ENCODE measurements at places on chromosomes 3 and 15.

GRCh38 chr3:25783661-25784512, 644 bp upstream of the NGLY1 start:
- peak; percentile 55 for DNase-seq

DNA sequence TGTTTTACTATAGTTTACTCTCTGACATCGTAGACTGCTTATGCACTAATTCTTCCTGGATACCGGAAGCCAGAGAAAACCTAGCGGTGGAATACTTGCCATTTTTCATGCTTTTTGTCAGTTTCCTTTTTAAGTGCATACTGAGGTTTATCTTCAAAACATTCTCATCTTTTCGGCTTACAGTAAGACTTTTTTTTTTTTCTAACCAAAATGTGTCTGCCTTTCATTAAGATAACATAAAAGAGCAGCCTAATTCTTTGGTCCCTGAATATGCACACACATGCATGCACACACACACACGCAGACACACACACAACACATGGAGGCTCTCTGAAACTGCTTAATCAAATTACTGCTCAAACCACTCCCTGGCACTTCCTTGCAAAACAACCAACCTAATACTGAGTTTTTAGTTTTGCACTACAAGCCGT, 1.3 kb downstream of the ZNF445 start:
- DNase-seq: no peak

DNA sequence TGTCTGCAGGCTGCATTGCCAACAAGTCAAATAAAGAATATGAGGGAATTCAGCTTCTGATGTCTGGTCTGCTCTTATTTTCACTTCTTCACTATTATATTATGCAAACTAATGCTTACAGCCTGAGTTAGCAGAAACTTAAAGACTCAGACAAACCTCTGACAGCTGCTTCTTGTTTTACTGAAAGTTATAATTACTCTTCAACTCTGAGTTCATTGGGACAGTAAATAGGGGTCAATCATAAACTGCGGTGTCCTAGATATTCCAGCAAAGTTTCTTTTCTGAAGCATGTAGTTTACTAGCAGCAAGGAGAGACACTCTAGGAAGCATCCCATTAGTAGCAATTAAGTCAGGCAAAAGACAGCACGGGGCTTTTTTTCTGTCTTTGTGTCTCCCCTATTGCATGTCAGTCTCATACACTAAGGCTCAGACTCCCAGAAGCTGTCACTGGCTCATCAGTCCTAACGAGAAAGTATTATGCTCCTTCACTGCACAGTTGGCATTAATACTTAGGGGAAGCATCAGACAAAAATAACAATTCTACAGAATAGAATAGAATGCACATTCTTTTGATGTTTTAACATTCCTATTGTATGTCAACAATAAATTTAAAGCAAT, 1060.8 kb downstream of the ROBO1 start:
- DNase-seq: no peak

GRCh38 chr3:87674397-87675161, 384.2 kb downstream of the CGGBP1 start:
- DNase-seq: no peak

DNA sequence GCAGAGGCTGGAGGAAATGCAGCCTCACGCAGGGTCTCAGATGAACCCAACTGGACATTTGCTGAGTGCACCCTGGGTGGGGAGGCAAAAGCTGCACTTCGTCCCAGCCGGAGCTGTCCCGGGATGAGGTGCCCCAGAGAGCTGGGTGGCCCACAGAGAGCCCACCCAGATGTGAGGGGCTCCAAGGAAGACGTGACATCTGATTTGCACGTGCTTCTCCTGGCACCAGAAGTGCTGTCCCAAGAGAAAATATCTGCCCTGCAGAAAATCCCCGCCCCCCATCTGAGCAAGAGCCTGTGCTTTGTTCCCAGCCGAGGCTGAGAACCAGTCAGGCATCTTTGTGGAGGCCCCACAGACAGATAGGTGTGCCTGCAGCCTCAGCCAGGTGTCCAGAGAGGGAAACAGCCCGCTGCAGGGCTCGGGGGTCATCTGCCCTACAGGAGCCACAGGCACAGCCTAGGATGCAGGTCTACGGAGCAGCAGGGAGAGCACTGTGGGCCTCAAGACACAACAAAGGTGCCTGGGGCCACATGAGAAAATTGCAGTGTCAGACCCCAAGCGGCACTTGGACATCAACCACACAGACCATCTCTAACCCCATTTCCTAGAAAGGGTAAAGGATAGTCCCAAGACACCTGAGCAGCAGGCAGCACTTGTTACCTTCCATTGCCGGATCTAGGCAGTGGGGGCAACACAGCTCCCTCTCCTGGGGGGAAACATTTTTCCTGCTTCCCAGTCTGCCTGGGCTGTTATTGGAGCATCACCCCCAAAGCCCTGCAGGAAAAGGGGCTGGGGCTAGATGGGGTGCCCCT, 5.8 kb downstream of the TMIE start:
- no peak for DNase-seq

- no peak for DNase-seq
Observed at GRCh38 chr3:100811779-100812507, 102.6 kb downstream of the TFG start.

- DNase-seq: no peak
Observed at GRCh38 chr3:130491431-130491830, 25.5 kb upstream of the COL6A6 start.

DNA sequence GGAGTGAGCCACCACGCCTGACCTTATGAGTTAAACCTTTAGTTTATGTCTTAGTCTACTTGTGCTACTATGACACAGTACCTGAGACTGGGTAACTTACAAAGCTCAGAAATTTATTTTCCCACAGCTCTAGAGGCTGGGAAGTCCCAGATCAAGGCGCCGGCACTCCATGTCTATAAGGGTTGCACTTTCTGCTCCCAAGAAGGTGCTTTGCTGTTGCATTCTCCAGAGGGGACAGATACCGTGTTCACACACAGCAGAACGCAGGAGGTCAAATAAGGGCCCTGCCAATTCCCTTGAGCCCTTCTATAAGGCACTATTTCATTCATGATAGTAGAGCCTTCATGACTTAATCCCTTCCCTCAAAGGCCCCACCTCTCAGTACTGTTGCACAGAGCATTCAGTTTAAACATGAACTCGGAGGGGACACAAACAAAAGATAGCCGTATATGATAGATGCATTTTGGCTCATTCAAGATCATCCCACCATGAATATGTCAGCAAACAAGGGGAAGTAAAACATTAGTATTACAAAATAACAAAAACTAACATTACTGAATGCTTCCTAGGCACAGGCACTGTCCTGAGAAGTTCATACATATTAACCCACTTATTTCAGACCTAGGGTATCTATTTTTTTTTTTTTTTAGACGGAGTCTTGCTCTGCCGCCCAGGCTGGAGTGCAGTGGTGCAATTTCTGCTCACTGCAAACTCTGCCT, 26.5 kb downstream of the PLA1A start:
- no peak for DNase-seq

- DNase-seq: no peak
Observed at GRCh38 chr3:17745301-17745700, 2.9 kb upstream of the TBC1D5 start.

- DNase-seq: no peak
Observed at GRCh38 chr3:167733961-167734497, 663 bp downstream of the PDCD10 start.

DNA sequence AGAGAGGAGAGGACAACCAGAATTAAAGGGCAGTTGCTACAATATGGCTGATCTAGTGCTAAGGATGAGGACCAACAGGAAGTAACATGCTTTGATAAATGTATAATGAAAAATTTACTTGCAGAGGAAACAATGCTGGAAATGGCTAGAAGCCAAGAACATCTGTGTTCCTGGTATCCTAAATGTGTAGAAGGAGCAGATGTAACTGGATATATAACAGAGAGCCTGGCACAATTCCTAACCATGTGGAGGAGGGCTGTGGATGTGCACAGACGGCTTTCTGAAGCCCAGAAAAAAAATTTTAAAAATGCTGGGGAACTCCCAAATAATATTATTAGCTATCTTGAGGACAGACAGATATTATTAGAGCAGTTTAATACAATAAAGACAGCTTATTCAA, 159.4 kb upstream of the GBE1 start:
- DNase-seq: no peak

DNA sequence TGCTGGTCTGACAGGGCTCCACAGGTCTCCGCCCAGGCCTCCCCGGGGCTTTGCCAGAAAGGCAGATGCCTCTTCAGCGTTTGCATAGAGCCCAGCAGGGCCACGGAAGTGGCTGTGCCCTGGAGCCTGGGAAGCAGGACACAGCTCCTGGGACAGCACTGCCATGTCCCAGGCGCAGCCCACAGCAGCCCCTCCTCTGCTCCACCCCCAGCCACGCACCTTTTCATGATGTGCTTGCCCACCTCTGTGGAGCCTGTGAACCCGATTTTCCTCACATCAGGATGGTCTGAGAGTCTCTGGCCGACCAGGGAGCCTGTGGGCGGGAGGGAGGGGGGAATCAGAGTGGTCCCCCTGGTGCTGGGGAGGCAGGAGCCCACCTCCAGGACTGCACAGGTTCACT, 33.9 kb upstream of the SLC41A3 start:
- DNase-seq: no peak

DNA sequence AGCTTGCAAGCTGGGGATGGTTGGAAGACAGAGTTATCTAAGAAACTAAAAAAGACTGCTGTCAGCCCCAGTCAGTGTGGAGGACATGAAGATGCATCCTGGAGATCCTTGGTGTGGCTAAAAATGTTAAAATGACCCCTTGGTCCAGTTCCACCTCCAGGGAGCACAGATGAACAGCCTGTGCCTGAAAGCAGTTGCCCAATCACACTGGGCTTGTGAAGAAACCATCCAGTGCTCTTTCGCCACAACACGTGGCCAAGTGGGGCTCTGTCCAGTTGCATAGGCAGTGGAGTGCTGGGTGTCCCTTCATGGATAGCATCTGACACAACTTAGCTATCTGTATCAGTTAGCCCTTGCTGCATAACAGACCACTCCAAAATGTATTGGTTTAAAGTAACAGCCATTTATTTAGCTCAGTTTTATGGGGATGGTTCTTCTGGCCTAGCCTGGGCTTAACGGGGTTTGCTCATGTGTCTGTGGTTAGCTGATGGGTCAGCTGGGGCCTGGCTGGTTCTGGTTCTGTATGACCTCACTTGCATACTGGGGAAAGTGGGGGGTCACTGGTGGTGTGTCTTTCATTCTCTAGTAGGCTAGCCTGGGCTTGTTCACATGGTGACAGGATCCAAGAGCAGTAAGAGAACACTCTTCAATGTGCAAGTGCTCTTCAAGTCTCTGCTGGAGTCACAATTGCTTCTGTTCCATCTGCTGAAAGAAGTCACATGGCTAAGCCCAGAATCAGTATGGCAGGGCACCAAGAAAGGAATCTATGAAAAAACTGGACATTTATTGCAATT, 226.2 kb downstream of the PDCD6IP start:
- no peak for DNase-seq

DNA sequence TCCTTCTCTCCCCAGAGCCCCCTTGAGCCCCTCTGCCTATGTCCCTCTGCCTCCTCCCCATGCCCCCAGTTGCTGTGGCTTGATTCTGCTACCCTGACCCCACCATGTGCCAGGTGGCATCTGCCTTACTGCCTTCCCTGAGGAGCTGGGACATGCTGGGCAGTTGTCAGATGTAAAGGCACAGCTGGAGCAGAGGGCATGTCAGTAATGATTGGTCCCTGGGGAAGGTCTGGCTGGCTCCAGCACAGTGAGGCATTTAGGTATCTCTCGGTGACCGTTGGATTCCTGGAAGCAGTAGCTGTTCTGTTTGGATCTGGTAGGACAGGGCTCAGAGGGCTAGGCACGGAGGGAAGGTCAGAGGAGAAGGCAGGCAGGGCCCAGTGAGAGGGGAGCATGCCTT, 3.5 kb upstream of the PPCDC start:
- no peak for DNase-seq

- no peak for DNase-seq
Observed at GRCh38 chr15:62047282-62047827, 12.9 kb downstream of the VPS13C start.

GRCh38 chr15:93469994-93470393, 381.0 kb upstream of the RGMA start:
- no peak for DNase-seq

GRCh38 chr3:170417090-170417489, 1.6 kb upstream of the CLDN11 start:
- no peak for DNase-seq

- no peak for DNase-seq
Observed at GRCh38 chr3:52472239-52473000, 17.0 kb downstream of the NISCH start.

DNA sequence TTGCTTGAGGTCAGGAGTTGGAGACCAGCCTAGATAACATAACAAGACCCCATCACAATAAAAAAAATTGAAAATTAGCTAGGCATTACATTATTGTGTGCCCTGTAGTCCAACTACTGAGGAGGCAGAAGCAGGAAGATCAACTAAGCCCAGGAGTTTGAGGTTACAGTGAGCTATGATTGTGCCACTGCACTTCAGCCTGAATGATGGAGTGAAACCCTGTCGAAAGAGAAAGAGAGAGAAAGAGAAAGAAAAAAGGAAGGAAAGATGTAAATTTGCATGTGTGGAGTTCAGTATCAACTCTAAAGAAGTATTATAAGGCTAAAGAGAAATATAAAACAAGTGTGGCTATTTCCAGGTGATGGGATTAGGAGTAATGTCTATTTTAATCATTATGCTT, 661.4 kb downstream of the RBMS3 start:
- DNase-seq: no peak

GRCh38 chr3:98434412-98434811, 28.6 kb upstream of the OR5K1 start:
- DNase-seq: no peak

DNA sequence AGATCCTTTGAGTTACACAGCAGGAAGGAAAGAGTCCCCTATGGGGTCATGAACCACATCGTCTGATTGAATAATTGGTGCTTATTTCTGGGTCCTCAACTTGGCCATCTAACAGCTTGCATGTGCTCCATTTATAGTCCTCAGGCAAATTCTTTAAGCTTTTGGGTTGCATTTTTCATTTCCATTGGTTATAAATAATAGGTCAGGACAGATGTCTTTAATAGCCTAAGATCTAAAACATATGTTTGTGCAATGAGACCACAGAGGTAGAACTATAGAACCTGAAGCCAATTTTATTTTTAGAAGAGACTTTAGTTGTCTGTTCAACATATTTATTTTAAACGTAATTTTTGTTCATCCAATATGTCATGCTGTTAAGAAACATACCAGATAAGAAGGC, 43.2 kb downstream of the CD200R1L start:
- DNase-seq: no peak

GRCh38 chr3:146390957-146391356, 78.4 kb downstream of the PLSCR2 start:
- no peak for DNase-seq
